Activated CD4-positive, alpha-beta T cell treated with anti-CD3 and anti-CD28 coated beads, Interleukin-2, amount 50 U/mL, for 16 hours (primary cell): ENCODE measurements at places on chromosomes 2 and 18.

- DNase-seq = no peak
These were observed 6.5 kb downstream of the MOGAT1 start for GRCh38 chr2:222677981-222678380.

GRCh38 chr2:76711490-76711889 is 810.7 kb downstream of the LRRTM4 start:
- DNase-seq = no peak

DNA sequence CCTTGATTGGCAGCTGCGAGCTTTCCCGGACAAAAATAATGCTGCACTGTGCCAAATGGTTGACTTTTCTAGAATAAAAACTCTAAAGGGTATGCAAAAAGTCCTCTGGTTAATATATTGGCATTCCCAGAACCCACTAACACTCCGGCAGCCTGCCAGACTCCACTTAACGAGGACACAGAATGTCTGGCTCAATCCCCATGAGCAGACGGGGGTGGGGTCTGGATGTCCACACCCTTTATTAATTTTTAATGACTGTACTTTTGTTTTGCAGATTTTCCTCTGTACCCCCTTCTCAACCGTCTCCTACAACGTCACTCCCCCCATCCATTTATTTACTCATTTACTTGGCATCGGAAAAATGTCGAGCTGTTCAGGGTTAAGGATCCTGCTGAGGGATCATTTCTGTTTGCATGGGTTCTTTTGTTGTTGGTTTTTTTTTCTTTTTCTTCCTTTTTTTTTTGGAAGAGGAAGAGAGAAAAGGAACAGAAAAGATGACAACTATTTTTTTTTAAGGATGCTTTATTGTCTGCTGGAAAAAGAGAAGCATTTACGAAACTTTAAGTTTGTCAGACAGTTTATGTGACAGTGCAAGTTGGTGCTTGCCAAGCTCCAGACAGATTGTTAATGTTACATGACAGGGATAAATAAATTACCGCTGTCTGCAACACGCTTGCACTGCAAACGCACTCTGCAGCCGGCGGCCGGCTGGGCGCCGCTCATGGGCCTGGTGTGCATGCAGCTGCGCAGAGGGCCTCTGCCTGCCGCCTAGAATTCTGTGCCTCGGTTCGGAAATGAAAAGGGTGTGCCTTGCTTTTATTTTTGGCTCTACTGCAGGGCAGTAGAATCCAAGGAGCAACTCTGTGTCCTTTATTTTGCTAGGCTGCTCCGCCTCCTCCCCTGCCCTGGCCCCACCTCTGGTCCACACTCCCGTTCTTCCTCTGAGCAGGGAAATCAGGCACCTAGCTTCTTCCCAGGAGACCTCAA is 3.6 kb downstream of the LDLRAD4 start:
- DNase-seq = no peak

- DNase-seq = no peak
These were observed 138.0 kb downstream of the ZFP36L2 start for GRCh38 chr2:43088143-43089073.

- DNase-seq = no peak
These were observed 24.1 kb downstream of the DCDC2C start for GRCh38 chr2:3727397-3728045.

- DNase-seq = no peak
These were observed 165.9 kb upstream of the PGAP1 start for GRCh38 chr2:197092431-197092830.

DNA sequence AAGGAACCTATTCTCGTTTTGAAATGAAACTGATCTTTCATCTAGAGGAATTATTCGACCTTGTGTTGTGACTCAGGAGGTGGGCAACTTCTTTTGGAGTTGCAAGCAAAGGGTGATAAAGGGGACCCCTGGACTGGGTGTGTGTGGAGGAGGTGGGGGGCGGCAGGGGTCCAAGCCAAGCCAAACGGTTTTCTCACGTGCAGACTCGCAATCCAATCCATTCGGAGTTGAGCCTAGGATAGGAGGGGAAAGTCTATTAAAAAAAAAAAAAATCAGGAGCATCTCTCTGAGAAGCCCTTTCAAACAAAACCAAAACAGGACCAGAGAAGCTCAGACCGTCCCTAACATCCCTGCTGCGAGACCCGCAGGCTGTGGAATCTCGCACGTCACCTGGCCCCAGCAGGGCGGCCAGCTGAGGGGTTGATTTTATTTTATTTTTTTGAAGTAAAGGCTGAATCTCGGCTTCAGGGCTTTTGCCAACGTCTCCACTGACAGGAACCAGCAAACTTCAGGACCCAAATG is 3.7 kb upstream of the ZEB2 start:
- DNase-seq = no peak

GRCh38 chr2:181742922-181743722 is 62.8 kb upstream of the NEUROD1 start:
- peak; percentile 46 for DNase-seq

DNA sequence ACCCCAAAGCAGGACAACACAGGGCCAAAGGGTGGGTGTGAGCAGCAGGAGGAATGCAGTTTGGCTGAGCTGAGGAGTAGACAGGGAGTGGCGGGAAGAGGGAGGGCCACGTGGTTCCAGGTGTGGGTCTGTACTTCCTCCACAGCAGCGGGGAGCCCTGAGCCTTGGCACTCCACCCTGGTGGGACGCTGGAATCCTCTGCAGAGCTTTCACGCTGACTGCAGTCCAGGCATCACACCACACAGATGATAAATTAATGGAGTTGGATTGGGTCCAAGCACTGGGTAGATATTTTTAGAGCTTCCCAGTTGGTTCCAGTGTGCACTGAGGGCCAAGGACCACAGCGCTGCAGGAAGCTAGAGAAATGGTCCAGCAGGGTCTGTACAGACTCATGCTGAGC is 67.0 kb upstream of the TMEM200C start:
- DNase-seq = no peak

DNA sequence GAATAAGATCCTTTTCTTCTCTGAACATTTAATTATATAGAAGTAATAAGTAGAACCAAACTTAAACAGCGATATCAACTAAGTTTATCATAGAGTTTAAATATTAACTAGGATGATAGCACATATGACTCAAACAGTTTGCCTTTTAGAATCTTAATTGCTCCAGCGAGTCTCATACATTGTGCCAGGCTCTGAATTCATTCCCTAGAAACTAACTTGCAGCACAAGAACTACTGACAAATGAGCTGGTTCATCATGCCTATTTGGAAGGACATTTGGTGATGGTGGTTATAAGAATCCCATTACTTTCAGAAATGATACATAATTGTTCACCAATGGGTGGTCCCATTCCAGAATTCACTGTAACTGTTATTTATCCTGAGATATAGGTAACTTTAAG is 1026.6 kb upstream of the DDX18 start:
- DNase-seq = no peak

DNA sequence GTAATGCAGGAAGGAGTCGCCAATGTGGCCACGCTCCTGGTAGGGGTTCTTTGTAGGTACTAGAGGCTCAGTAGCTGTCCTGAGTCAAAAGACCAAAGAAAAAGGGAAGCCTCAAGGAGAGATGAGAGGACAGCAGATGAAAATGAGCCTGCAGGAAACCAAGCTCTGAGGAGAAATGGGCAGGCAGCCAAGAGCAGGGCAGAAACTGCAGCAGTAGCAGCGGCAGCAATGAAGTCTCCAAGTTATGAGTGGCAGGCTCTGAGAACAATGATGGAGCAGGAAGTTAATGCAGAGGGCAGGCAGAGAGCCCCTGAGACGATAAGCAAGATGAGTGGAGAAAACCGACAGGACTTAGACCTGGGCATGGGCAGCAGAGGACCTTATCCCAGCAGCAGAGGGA is 48.2 kb upstream of the TMEM200C start:
- no peak for DNase-seq

- DNase-seq = no peak
These were observed 49.8 kb upstream of the LGALSL start for GRCh38 chr2:64404002-64404731.

DNA sequence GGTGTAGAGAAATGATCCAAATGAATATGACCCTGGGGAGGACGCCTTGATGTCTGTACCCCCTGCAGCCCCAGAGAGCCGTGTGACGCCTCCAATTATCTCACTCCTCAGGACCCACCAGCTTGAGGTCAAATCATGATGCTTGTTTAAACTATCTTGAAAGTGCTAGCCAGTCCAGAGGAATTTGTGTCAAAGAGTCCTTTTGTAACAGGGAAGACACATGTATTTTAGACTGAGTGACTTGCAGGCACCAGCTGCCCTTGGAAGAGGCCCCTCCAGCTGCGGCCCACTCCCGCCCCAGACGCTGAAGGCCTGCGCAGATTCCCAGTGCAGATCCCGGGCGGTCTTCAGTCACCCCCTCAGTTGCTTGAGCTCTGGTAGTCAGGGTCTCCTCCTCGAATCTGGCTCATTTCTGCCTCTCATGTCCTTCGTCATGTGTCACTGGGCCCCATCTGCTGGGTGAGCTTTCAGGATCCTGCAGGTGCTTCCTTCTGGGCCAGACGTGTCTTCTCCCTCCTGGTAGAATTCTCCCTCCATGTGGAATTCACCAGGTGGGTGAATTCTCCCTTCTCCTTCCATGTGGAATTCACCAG is 77.4 kb downstream of the RNF144A start:
- DNase-seq = no peak

- DNase-seq = no peak
These were observed at the start of gene CIDEA for GRCh38 chr18:12254136-12254819. TSS of gene CIDEA (plus strand) at chr18:12254361. CDS start at chr18:12254384, 23 bp downstream.

GRCh38 chr2:98026927-98027522 is 31.3 kb upstream of the TMEM131 start:
- DNase-seq = no peak

DNA sequence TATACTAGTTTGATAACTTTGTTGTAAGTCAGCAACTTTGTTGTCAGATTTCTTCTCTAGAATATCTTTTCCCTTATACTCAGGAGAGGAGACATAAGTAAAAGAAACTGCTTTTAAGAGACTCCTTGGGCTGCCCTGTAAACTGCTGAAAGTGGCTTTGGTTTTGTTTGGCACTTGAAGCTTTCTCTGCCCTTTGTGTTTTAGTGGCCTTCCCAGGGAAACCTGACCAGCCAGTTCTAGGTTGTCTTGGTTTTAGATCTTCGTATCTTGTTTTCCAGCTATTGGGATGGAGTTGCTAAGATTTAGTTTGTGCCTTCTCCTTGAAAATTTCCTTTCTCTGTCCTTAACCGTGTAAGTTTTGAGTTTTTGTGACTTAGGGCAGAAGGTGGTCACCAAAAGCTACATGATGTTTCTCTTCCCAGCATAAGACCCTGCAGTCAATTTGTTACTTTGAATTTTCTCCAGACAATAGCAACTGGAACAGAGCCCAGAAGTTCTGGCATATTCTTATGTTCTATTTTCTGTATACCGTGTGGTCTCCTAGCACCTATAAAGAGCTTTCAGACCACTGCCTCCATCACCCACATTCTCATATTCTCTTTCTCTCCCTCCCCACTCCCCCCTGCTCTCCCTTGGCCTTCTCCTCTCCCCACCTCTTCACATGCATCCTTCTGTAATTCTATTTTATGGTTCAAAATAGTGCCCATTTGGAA is 81.1 kb downstream of the BOLA3 start:
- DNase-seq = no peak

GRCh38 chr2:160703648-160704585 is 210.3 kb upstream of the RBMS1 start:
- peak; percentile 12 for DNase-seq

GRCh38 chr2:183250472-183250871 is 126.2 kb downstream of the NUP35 start:
- no peak for DNase-seq

DNA sequence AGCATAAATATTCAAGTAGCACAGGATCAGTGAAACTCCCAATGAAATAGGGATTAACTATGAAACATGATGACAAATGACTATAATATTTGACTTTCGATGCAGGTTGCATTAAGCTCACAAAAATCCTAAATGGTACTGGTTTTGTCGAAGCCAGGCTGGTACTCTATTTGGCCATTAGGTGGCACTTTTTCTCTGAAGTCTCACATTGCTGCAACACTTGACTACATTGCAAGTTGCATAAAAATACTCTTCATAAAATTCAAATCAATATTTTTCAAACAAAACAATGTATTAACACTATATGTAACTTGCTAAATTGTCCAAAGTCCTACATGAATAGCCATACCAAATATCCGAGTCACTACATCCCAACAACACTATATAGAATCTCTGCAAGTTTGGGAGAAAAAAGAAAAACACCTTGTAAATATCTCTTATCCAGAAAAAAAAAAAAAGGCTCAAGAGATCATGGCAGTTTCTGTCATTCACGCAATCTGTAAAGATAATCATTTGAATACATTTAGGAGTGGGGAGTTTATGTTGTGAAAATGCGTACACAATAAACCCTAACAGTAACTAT is 9.5 kb downstream of the RTTN start:
- DNase-seq = peak; percentile 48
